ENCODE measurements at places on chromosomes 4 and X.

DNA sequence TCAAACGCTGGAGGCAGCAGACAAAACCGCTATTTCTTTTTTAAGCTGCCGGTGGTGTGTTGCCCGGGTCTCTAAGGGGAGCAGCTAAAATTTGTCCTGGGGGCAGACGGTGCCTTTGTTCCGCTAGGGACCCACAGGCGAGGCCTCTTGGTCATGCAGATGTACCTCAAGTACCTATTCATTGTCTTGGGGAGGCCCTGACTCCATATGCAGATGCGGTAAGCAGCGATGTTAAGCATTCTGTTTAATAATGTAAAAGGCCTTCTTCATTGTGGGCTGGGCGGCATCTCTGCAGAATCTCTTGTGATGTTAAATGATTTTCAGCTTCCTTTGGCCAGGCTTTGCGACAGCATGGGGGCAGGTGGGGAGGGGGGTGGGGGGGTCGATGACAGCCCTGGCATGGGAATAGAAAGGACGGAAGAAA, 98.9 kb upstream of the PJA1 start:
- DNase-seq: no peak

GRCh38 chrX:116607776-116608175, 145.0 kb upstream of the CT83 start:
- DNase-seq: no peak

DNA sequence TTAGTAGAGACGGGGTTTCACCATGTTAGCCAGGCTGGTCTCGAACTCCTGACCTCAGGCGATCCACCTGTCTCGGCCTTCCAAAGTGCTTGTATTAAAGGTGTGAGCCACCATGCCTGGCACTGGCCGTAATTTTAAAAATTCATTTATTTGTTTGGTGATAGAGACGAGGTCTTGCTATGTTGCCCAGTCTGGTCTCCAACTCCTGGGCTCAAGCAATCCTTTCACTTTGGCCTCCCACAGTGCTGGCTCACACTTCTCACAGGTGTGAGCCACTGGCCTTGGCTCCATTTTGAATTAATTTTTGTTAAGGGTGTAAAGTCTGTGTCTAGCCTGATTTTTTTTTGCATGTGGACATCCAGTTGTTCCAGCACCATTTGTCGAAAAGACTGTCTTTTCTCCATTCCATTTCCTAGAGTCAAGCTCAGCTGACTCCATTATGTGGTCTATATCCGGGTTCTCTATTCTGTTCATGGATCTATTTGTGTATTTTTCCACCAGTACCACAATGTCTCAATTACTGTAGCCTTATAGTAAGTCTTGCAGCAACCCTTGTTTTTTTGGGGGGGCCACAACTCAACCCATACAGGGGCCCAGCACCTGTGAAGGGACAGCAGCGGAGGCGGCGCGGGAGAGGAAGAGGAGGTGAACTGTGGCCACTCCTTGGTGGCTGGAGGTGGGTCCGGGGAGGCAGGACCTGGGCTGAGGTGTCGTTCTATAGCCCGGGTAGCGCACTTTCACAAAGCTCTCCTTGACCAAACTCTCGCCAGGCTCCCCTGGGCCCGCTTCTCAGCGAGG, 1.5 kb upstream of the NSD2 start:
- no peak for DNase-seq

DNA sequence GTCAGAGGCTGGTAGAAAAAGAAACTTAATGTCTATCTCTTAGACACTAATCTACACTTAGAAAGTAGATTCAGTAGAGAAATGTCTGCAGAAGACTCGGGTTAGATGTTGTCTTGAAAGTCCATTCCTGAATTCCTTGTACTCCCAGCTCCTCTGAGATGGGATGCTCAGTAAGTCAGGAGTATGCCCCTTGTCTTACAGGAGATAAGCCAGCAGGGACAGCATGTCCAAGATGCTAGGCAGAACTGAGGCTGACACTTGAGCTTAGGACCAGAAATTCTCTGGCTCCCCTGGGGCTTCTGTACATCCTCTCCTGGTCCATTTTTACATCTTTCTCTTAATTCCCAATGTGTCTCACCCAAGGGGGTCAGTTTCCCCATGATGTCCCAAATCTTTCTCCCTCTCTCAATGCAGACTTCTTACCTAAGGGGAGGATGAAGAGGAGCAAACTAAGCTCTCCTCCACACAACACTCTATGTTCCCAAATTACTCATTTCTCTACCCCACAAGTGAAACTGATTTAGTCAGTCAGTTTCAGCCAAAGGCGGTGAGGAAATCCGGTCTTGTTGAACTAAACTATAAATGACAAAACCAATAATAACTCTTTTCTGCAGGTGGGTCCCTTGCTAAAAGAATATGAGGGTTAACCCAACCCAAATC, 558.2 kb upstream of the DIPK2B start:
- no peak for DNase-seq

- DNase-seq: no peak
Measured at GRCh38 chr4:157509341-157509740, 288.8 kb downstream of the GRIA2 start.

DNA sequence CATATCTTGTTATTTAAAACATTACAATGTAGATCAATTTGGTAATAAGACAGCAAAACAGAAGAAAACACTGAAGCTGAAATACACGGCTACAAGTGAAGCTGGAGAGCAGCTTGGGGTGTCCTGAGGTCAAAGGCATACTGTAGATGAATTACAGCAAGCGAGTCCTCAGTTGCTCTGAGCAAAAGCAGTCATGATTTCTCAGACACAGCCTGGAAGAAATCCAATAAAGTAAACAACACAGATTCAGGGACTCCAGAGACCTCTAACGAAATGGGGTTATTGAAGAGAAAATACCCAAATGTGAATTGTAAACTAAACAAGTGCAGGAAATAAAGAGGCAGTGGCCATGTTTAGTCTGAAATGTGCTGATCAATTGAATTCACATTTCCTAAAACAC, 324.4 kb downstream of the CAMK2D start:
- no peak for DNase-seq

- no peak for DNase-seq
Measured at GRCh38 chr4:20126906-20127305, 124.8 kb upstream of the SLIT2 start.

GRCh38 chr4:53717064-53717549, 125.8 kb upstream of the LNX1 start:
- no peak for DNase-seq

DNA sequence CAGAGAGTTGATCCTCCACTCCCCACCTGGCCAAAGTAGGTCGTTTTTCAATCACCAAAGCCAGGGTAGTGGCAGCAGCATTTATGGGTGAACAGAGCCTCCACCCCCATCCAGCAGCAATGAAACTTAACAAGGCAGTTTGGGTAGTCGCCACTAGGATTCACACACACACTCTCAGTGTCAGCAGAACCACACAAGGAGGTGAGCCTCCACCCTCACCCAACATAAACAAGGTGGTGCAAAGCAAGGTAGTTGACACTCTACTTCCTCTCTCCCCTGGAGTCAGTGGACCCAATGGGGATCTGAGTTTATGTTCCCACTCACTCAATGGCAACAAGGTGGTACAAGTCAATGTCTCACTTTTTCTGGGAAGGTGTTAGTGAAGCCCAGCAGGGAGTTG, 50.4 kb upstream of the CCDC149 start:
- DNase-seq: no peak

- no peak for DNase-seq
Measured at GRCh38 chrX:74179990-74180389, 124.0 kb upstream of the ZCCHC13 start.

- no peak for DNase-seq
Measured at GRCh38 chrX:94560930-94561329, 886.9 kb downstream of the FAM133A start.

DNA sequence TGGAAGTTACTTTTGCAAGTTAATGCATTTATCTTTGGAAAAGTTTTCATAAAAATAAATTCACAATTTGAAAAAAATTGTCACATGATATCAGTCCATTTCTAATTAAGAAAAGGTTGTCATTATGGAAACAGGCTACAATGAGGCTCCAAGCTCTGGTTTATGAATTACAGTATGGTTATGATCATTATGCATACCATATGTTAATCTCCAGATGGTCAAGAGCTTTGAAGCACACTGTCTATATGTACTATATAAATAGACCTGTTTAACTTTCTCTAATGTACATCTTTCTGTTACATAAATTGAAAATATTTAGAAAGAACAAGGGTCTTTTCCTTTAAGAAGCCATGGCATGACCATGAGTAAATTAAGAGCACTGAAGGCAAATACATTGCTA, 2338.8 kb downstream of the PCDH7 start:
- DNase-seq: no peak

DNA sequence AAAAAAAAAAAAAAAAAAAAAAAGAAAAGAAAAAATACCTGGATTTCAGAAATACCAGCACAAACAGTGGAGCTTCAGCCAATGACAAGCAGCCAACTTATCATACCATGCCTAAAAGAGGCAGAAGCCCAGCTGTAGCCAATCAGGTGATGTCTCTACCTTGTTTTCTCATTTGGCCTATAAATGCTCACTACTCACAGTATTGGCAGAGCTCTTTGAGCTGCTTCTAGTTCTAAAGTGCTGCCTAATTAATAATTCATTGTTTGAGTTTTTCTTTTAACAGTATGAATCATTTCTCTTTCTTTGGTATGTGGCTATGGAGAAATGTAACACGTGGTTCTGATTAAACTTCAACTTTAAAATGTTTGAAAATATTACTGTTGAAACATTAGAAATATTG, 188.8 kb upstream of the TECRL start:
- DNase-seq: no peak

- DNase-seq: no peak
Measured at GRCh38 chrX:52271206-52271605, 86.5 kb downstream of the MAGED4 start.

DNA sequence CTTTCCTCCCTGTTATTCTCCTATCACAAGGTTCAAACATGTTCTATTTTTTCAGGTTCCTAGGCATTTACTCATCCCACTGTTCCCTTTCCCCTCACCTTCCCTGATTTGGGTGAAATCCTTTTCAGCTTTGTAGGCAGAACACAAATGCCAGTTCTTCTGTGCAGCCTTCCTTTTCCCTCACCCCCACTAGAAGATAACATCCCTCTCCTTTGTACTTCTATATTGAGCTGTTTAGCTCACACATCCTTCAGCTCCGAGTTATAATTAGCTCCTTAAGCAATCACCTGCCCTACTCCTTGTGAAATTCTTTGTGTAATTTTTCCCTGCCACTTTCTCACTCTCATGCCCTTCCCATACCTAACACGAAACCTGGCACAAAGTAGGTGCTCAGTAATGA, 240.9 kb downstream of the AR start:
- no peak for DNase-seq

DNA sequence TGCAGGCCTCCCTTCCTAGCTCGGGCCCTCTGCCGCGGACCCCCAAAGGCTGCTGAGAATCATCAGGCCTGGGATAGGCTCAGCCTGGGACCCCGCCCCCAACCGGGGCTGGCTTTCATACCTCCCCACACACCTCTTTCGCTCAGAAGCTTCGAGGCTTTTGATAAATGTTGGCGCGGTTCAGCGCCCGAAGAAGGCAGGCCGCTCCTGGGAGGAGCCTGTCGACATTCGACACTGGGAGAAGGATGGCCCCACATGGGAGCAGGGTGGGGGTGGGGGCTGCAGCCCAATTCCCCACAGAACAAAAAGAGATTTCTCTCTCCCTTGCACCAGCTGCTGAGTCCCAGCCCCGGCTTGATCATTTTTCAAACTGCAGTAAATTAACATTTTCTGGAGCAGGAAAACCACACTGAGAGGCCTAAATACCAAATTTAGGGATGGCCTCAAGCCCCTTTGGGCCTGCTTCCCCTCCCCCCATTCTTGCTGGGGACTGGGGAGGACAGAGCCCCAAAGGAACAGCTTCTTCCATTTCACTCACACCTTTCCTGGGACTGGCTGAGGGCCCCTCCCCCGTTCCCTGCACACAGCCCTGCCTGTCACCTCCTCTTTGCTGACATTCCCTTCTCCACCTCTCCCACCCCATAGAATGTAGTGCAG, 112.9 kb upstream of the PJA1 start:
- DNase-seq: no peak

DNA sequence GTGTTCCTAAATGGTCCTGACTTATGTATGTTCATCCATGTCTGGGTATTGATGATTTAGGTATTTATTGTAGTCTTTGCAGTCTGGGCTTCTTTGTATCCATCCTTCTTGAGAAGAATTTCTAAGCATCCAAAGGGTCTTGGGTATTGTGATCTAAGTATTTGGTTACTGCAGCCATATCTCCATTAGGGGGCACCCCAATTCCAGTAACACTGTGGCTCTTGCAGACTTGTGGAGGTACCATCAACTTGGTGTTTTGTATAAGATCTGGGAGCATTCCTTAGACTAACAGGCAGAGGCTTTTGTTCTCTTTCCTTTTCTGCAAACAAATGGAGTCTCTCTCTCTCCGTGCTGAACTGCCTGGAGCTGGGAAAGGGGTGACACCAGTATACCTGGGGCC, 113.7 kb upstream of the NEXMIF start:
- no peak for DNase-seq

- DNase-seq: no peak
Measured at GRCh38 chrX:19003756-19004155, 19.8 kb upstream of the PHKA2 start.

DNA sequence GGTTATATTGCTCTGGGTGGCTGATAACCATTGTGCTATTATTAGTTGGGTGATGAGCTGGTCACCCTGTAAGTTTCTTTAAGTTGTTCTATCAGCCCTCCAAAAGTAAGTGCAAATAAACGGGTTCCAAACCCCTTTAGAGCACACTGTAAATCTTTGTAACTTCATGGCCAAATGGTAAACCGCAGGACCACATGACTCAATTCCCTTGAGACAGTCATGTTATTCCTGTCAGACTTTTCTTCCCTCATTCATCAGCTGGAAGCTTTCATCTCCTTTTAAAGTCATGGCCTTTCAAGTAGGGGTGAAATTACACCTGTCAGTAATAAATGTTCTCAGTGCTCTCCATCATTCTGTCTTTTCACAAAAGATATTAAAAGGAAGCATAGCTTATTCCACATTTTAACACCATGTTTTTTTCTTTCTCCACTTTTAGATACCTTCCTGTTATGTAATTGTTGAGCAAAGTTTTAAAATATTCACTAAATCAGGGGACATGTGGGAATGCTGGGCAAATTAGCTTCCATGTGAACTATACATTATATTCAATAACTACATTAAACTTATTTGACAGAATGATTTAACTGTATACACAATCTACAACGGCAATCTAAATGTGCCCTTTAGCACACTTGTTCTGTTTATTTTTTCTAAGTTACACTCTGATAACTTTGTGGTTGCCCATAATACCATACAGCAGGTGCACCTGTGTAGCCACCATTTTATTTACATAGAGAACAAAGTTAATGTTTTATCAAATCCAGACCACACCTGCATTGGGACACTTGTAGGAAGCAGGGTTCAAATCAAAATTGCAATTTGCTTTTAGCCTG, 275.5 kb downstream of the CFAP299 start:
- DNase-seq: peak; percentile 67

DNA sequence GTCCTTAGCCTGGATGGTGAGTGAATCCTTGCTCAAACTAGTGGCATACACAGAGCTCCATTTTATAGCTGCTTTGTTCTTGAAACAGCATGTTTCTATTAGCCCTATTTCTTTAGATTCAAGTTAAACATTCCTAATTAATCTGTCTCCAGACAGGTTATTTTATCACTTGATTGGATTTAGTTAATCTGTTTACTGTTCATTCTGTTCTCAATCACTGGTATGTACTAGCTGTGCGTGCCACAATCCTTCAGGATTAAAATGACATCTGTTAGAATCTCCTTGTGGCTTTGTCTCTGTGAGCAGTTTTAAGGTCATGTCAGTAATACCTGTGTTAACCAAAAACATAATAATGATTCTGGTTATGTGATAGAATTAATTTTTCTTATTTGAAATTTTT, 36.5 kb downstream of the PTPN13 start:
- no peak for DNase-seq

Measured in kidney epithelial cell (primary cell).